ENCODE measurements at places on chromosomes 3 and 15. TPM values are rescaled to one million over a fixed set of nuclear protein-coding genes. Genes with fewer than 3 reads are reported as not detected.

The STRA6 gene
- total RNA-seq, result not detected

DNA sequence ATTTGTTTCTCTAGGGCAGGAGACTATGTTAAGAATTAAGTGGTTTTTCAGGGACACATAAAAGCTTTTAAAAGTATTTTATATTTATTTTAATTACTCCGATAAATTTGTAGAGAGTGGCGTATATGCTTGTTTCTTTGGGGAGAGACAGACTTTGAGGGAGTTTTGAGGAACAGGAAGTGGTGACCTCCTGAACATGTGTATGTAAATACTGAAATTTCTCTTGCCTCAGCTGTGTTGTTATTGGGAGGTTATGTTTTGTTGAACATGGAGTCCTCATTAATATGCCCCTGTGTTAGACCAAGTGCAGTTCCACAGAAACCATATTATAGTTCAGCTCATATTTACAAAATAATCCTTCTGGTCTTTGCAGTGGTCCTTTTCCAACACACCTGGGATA, 41.8 kb upstream of the UTS2B start:
- no peak for DNase-seq

The WNT5A gene
- total RNA-seq, result 12.8 TPM

GRCh38 chr3:186639778-186640472, at the start of gene FETUB:
TSS of gene FETUB (plus strand) at chr3:186640399. CDS start at chr3:186640461, 62 bp downstream.
- DNase-seq, result no peak

DNA sequence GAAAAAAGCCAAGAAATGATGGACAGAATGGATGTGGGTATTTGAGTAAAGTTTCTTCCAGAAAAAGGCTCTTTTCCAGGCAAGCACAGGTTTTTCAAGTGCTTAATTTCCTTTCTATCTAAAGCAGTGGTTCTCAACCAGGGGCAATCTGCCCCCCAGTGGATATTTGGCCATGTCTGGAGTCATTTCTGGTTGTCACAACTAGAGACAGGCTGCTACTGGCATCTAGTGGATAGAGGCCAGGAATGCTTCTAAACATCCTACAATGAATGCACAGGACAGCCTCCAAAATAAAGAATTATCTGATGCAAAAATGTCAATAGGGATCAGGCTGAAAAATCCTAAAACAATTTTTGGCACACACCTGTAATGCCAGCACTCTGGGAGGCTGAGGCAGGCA, 23.9 kb downstream of the SEC22C start:
- no peak for DNase-seq

The ALG1L2 gene
- not detected for total RNA-seq

DNA sequence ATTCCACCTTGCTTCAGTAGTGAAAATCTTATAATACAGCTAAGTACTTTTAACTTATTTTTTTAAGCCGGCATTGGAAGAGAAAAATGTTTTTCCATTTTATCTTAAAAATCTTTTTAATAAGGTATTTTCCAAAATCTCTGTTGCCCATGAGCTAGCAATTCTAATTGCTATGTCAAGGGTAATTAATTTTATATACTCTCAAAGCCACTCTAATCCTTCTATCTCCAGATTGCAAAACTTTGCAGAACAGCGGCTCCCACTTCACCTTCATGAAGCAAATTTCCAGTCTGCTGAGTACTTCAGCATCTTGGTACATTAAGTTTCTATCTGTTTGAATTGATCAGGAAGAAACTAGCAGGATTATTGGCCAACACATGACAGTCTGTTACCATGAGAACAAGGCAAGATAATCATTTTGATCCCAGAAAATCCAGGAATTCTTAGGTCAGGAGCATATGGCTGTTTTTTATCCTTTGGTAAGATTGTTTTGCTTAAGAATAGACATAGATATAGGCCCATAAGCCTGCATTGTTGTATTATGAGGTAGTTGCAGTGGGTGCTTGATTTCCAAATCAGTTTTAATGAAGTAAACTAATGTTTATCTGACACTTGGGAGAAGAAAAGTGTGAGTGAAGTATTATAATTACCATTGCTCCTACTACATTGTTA, 6.0 kb downstream of the TIPARP start:
- DNase-seq, result no peak

DNA sequence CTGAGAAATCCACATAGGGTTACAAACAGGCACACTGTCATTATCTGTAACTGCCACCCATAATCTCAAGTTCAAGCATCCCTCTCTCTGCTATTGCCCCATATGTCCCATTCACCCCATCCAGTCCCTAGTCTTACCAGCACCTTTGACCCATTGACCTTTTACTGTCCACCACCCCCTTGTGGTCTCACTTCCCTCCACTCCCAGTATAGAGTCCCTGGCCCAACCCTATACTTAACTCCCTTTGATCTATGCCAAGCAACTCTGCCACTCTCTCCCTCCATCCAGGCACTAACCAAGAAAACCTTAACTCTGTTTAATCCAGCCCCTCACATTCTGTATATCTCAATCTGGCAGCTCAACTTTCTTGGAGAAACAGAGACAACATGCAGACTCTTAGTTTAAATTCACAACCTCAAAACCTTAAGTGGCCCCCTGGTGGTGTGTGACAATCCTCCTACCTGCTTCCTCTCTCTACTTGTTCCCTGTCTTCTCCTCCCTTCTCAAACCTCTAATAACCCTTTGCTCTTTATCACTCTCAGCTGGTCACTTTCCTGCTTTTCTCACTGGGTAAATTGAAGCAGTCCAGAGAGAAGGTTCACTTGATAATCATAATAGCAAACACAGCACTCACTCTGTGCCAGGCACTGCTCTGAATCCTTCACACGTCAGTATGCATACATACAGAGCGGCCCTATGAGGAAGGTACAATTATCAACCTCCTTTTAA, 162.7 kb downstream of the STT3B start:
- DNase-seq, result no peak

DNA sequence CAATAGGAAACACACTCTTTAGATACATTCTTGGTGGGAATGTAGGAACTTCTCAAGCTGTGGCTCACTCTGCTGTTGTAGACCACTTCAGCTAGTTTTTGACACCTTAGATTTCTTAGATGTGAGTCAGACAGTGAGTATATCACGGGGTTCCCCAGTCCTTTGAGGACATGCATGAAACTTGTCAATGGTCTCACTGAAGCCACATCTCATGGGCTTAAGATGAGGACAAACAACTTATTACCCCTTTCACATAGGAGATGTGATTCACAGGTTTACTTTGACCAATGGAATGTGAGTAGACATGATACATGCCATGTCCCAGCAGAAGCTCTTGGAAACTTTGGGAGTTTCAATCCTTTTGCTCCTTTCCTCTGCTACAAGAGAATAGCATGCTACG, 325.5 kb downstream of the CHST2 start:
- no peak for DNase-seq

DNA sequence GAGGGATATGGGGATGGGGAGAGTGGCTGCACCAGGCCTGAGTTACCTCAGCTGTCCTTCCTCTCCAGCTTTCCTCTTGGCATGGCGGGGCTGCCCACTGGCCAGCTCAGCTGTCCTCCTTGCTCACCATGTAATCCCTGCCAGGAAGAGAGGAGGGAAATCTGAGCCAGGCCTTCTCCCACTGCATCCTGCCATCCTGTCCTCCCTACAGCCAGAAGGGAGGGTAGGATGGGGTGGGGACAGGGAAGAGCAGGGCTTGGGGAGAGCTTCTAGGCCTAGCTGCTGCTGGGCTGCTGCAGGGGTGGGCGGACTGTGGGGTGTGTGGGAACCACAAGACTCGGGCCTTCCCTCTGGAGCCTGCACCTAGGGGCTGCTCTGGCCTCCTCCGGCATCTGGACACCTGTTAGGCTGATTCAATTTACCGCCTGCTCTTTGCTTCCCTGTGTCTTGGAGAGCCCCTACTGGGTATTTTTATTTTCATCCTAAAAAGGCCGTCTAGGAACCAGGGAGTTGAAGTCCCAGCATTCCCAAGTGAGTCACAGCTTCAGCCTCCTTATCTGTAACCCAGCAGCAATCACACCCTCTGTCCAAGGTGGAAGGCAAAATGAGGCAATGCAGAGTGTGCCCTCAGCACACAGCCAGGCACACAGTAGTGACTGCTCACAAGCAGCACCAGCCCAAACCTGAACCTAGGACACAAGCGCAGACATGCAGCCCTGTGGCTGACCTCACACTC, 13.1 kb upstream of the KY start:
- no peak for DNase-seq

- DNase-seq, result no peak
These were observed 49.5 kb upstream of the GK5 start for GRCh38 chr3:142274908-142275307.

The DNASE1L3 gene
- 0.39 TPM for total RNA-seq

The CYP19A1 gene
- total RNA-seq, result 124 TPM

DNA sequence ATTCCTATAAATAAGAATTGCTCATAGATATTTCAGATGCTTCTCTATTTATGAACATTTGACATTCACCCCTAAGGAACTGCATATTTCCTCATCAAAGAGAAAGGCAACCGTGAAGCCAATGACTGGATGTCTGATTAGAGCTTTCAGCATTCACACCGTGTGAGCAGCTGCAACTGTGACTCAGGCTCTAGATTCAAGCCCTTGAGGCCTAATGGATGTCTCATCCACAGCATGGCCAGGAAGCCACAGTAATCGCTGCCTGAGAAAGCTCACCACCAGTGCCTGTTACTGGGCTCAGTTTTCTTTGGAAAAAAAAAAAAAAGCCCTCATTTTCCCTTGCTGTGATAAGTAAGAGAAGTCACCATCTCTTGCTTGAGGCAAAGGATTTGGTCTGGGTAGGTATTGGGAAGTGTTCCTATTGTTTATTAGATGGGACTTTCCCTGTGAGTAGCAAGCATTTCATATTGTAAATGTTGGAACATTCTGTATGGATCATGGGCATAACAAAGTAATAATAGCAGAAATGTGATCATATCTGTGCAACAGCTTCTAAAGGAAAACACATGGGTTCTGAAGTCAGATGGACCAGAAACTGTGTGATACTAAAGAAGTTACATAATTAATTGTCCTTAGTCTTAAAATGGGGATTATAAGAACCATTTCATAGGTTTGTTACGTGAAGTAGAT, 783.7 kb downstream of the AGBL1 start:
- no peak for DNase-seq

The GALNT15 gene
- 746 TPM for total RNA-seq

- no peak for DNase-seq
These were observed 563.6 kb upstream of the NAALADL2 start for GRCh38 chr3:174295306-174296092.

DNA sequence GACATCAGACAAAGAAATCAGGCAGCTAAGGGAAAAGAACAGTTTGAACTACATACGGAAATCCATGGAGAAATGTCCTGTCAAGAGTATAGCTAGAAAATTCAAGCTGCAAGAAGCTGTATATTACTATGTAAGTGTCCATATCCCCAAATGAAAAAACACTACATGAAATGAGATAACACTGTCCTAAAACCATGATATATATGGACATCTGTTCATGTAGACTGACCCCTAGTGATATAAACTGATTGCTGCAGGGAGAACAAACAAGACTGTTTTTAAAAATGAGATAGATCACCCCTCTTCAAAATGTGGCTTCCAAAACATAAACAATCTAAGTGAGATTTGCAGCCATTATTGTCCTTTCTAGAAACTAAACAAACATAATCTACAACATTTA, 985.6 kb downstream of the EPHA3 start:
- no peak for DNase-seq
